CD4-positive, alpha-beta T cell treated with Interleukin-2 at 100 ng/mL for 4 hours (primary cell): ENCODE measurements at places on chromosomes 11 and 22.

GRCh38 chr11:79045800-79046304 lies 395.0 kb downstream of the TENM4 start:
- DNase-seq = no peak

GRCh38 chr22:28911304-28911690 lies 27.9 kb downstream of the ZNRF3 start:
- DNase-seq = no peak

DNA sequence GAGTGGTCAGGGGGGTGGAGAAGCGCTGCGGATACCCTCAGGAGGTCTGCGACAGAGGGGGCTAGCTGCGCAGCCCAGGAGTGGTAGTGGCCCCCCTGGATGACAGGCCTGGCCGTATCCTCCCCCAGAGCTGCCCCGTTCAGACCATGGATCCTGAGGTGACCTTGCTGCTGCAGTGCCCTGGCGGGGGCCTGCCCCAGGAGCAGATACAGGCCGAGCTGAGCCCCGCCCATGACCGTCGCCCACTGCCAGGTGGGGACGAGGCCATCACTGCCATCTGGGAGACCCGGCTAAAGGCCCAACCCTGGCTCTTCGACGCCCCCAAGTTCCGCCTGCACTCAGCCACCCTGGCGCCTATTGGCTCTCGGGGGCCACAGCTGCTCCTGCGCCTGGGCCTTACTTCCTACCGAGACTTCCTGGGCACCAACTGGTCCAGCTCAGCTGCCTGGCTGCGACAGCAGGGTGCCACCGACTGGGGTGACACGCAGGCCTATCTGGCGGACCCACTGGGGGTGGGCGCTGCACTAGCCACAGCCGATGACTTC lies 505 bp downstream of the NUDT22 start:
- peak; percentile 53 for DNase-seq

DNA sequence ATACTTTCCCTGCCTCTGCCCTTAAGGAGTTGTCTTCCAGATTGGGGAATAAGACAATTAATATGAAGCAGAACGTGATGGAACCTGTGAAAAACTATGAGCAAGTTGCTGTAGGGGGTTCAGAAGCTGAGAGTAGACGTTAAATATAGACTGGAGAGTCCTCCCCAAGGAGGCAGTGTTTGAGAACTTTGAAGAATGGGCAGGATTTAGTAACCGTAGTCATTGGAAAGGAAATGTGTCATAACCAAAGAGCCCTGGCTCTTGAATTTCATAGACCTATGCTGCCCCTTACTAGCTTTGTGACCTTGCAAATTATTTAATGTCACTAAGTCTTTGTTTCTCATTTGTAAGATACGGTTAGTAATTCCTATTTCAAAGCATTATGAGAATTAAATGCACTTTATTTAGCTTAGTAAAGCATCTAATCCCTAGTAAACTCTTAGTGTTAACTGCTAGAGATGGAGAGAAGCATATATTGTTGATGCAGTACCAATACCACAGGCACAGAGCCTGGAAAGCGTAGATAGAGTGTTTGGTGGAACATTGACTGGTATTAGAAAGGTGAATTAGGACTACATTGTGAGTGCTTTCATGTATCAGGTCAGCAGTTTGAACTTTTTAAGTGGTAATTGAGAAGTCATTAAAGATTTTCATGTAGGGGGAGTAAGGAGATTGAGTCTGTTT lies 54.1 kb downstream of the MCAM start:
- DNase-seq = peak; percentile 51

GRCh38 chr11:29452146-29452545 lies 564.7 kb downstream of the KCNA4 start:
- no peak for DNase-seq

DNA sequence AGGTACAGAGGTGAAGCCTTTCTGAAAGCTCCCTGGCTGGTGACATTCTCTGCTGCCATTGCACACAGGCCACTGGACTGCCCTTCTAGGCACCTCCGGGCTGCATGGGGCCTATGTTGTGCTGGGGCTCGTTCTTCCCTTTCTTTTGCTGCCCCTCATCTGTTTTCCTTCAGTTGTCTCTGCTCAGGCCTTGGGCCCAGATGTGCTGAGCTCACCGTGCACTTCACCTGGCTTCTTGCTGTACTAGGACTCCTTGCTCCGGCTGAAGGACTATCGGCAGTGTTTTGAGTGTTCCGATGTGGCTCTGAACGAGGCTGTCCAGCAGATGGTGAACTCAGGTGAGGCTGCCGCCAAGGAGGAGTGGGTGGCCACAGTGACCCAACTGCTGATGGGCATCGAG lies 59.4 kb downstream of the CABIN1 start:
- no peak for DNase-seq

DNA sequence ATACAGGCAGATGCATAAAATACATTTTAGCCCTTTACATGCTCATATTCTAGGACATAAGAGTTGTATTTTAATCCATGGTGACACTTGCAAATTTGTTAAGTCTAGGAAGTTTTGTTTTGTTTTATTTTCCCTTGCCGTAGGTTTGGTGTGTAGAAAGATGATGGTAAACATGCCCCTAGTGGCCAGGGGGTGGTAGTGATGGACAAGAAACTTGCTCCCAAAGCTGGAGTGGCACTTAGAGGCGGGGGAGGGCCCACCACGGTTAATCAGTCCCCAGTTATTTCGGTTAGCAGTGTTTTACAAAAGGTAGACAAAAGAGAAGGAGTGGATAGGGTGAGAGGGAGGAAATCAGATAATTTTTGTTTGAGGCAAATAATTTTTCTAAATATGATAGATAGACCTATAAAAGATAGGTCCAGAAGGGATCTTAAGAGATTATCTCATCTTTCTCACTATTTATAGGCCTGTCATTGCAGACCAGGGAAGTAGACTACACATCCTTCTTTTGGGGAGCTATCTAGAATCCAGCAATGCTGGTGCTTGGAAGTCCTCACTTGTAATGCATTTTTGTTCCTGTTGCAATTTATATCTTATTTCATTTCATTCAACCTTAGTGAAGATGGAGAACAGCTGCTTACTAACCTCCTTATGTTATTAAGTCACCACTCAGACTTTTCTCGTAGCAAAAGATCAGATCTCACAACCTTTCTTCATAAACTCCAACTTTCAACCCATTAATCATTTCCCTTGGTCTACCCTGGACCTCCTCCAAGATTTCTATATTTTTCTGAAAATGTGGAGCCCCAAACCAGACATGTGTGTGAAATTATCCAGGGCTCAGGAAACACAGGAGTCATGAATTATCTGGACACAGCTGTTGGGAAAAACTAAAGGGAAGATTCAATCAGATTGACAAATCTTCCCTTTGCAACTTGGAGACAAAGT lies 5.9 kb upstream of the BDNF start:
- DNase-seq = no peak

DNA sequence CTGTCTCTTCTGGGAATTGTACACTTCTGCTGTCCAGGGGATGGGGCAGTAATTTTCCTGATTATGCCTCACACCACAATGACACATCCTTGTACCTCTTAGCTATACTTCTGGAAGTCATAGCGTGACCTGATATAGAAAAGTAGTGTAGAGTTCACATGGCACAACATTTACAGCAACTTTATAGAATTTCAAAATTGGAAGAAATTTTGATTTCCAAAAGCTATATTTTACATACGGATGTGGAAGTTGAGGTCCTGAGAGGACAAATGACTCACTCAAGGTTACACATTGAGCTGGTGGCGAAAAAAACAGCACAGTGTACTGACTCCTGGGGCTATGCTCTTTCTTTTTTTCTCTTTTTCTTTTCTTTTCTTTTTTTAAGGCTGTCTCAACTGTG lies 6.3 kb upstream of the CYP2R1 start:
- DNase-seq = no peak

- DNase-seq = no peak
Observed at GRCh38 chr22:43897751-43898261, 6.0 kb upstream of the PNPLA5 start.

DNA sequence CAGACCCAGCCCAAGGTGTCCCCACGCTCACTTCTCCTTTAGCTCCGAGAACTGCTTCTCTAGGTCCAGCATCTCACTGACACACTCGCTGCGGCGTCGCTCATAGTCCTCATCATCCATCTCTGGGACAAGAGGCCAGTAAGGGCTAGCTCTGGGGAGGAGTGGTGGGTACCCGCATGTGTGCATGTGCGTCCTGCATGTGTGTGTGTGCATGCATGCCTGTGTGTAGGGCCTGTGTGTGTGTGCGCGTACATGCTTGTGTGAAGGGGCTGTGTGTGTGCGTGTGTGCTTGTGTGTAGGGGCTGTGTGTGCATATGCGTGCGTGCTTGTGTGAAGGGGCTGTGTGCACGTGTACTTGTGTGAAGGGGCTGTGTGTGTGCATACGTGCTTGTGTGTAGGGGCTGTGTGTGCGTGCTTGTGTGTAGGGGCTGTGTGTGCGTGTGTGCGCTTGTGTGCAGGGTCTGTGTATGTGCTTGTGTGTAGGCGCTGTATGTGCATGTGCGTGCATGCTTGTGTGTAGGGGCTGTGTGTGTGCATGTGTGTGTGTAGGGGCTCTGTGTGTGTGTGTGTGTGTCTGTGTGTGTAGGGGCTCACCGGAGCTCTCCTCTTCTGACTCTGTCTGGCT lies 3.3 kb downstream of the BRMS1 start:
- no peak for DNase-seq

DNA sequence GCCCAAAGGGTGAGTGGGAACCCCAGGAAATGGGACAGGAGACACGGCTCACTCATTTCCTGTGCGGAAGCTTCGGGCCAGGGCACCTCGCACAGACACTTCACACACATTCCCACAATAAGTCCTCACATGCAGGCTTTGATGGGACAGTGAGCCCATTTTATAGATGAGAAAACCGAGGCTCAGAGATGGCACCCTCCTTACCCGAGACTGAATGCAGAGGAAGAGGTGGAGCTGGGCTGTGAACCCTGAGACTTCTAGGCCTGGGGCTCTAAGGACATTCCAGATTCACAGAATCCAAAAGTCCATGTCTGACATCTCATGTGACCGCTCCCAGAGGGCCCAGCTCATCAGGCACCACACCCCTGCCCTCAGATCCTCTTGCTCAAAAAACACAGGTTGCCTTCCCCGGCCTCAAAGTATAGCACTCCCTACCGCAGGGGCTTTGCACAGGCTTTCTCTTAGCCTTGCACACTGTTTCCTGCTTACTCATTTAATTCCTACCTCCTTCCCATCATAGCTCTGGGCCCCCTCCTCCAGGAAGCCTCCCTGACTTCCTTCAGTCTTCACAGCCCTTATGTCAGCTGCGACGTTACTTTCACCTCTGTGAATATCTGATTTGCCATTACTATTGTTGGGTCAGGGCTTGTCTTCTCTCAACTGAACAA lies 57.1 kb upstream of the TCF20 start:
- DNase-seq = no peak

GRCh38 chr11:112797092-112797491 lies 164.1 kb upstream of the NCAM1 start:
- no peak for DNase-seq

- DNase-seq = no peak
Observed at GRCh38 chr11:22681281-22681812, 14.9 kb downstream of the GAS2 start.

DNA sequence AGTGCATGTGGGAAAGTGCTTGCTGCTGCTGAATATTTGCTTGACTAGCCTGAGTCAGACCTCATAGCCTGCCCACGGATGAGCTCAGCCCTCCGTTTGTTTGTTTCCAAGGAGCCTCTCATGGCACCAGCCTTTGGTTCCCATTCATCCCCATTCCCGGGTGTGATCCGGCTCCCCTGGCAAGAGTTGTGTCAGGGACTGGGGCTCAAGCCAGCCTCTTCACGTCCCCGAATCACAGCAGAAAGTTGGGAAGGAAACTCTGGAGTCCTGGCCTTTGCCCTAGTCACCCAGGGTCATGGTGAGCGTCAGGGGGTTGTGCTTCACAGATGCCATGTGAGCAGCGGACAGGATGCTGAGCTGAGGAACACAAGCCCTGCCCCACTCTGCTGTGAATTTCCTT lies 13.8 kb downstream of the SEC14L3 start:
- no peak for DNase-seq

DNA sequence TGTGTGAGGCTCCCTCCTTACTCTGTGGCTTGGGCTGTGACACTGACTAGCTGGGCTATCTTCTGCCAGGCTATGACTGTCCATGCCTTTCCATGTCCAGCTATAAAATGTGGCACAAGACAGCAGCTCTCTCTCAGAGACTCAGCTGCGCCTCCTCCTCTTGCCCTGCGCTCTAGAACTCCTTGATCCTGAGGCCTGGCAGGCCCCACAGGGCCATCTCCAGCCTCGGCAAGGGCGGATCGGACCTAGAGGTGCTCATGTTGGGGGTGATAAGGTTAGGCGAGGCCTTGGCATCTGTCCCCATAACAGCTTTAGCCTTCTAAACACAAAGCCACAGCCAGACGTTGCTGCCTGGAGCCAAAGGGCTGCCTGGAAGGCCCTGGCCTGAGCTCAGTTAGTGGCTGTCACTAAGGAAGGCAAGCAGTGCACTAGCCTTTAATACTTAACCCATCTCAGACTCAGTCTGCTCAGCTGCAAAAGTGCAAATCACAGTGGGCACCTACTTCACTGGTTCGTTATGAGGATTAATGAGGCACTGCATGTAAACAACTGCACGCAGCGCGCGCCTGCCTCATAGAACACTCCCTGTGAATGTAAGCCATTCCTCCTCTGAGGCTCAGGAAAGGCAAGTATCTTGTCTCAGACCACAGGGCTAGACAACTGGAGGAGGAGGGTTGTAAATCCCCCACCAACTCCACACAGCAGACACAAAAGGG lies 1.2 kb downstream of the GUCD1 start:
- DNase-seq = no peak

- no peak for DNase-seq
Observed at GRCh38 chr11:130103296-130103814, 33.7 kb downstream of the APLP2 start.

- DNase-seq = no peak
Observed at GRCh38 chr11:5713695-5714094, 22.6 kb upstream of the OR56B1 start.

DNA sequence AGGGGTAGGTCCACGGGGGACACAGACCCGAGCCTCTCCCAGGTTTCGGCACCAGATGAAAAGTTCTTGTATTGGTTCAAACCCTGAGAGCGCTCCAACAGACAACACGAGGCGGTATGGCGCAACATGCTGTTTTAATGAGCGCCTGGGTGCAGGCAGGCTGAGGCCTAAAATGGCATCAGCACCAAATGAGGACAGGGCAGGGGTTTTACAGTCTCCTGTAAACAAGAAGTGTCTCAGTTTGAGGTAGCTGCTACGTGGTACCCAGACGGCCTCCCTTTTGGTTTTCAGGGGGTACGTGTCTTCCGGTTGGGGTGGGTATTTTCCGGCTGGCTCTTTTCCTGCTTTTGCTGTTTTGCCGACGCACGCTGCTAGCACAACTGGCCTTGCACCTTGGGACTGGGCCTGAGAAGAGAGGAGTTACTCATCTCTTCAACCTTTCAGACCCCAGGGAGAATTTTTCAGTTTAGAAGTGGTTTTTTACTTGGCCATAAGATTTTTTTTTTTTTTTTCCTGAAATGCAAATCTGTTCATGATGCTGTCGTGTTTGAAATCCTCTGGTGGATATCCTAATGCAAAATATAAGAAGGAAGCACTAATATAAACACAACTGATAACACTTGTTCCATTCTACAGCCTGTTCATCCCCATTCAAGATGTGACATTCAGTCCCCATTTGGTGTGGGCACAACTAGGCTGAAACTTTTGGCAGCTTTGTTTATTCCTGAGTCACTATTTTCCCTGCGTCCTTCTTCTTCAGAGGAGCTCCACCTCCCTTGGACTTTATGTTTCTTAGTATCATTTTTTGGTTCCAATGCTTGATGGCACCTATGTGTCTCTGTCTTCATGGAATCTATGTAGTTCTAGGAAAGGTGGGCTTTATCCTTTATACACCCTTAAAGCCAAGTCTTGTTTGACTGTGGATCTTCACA lies 6.5 kb downstream of the PPFIBP2 start:
- no peak for DNase-seq

- no peak for DNase-seq
Observed at GRCh38 chr11:9025101-9025850, 21.5 kb upstream of the NRIP3 start.

- DNase-seq = no peak
Observed at GRCh38 chr11:130792772-130793171, 123.5 kb downstream of the SNX19 start.
